ENCODE measurements at places on chromosomes 2 and 18.

DNA sequence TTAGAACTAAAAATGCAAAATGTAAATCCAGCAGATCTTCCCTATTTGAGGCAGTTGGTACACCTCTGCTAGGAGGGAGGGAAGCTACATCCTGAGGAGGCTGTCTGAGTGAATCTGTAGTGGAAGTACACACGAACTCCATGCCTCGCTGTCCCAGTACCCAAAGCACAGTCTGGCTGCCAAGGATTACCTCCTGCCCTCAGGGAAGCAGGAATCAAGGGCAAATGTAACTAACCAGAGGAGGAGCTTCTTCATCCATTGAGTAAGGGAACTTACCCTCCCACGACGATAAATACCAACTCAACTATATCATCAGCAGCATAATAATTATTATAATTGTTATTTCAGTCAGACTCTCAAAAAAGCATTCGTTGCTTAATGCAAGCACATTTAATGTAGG is 2.1 kb downstream of the DHRS9 start:
- DNase-seq: no peak

DNA sequence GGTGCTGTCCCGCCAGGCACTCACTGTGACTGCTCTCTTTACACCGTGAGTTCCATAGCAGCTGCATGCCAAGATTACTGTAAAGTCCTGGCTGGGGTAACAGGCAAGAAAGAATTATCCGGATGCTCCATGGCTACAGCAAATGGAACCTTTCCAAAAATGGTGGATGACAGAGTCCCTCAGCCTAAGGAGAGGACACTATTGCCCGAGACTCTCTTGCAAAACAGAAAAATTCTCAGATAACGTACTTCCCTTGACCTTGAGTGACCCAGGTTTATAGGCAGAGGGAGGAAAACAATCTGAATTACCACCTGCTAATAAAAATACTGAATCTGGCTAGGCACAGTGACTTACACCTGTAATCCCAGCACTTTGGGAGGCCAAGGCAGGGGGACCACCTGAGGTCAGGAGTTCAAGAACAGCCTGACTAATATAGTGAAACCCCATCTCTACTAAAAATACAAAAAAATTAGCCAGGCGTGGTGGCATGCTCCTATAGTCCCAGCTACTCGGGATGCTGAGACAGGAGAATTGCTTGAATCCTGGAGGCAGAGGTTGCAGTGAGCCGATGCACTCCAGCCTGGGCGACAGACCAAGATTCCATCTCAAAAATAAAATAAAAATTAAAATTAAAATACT is 4.5 kb downstream of the CYS1 start:
- DNase-seq: no peak

DNA sequence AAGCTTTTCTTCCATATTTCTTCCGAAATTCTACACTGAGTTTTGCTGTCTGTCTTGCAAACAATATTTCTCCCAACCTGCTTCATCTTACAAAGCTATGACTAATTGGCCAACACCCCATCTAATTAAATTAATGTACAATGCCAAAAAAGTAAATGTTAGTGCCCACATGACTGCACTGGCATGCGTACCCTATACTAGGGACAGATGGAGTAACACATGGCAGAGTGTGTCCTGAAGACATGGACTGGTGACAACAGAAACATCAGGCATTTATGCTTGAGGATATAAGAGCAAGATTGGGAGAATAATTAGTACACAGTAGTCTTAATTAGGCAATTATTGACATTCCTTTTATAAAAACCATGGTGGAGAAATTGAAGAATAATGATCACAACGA is 66.8 kb downstream of the MREG start:
- DNase-seq: no peak

GRCh38 chr2:241904011-241904718 is 34.6 kb downstream of the RTP5 start:
- DNase-seq: no peak

- DNase-seq: no peak
These were observed 119.2 kb downstream of the PRKRA start for GRCh38 chr2:178331474-178332432.

GRCh38 chr2:239770246-239770639 is 254.9 kb downstream of the NDUFA10 start:
- no peak for DNase-seq

GRCh38 chr18:11035814-11036495 is 113.4 kb downstream of the PIEZO2 start:
- DNase-seq: no peak

DNA sequence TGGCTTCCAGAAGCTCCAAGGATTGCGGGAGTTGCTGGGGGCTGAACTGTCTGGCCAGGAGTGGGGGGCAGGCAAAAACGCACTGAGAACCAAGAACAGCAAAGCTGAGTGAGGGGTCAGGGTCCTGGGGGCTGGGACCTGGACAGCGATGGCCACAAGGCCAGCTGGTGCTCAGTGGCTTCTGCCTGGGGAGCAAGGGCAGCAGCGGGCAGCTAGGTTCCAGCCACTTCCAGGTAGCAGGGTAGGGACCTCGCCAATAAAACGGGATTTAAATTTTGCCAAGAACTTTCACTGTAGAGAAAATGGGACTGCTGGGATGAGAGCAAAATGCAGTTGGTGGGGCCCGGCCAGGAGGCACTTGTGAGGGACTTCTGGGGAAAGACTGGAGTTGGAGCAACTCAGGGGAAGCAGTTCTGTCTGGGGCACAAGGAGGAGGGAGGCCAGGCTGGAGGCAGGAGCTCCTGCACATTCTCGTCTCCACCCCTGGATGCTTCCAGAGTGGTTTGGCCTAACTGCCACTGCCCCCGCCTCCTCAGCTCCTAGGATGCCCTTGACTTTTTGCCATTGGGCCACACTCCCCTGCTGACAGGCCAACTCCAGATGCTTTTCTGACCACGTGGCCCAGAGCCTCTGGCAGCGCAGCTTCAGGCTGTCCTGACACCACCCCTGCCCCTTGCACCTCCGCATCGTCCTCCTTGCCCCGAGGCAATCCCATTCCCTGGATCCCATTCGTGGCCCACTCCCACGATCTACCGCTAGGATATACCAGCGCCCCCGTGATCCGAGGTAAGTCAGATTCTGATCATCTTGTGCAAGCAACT is 5.5 kb upstream of the CCDC74A start:
- no peak for DNase-seq

GRCh38 chr2:68741238-68741637 is 6.6 kb downstream of the ARHGAP25 start:
- no peak for DNase-seq

DNA sequence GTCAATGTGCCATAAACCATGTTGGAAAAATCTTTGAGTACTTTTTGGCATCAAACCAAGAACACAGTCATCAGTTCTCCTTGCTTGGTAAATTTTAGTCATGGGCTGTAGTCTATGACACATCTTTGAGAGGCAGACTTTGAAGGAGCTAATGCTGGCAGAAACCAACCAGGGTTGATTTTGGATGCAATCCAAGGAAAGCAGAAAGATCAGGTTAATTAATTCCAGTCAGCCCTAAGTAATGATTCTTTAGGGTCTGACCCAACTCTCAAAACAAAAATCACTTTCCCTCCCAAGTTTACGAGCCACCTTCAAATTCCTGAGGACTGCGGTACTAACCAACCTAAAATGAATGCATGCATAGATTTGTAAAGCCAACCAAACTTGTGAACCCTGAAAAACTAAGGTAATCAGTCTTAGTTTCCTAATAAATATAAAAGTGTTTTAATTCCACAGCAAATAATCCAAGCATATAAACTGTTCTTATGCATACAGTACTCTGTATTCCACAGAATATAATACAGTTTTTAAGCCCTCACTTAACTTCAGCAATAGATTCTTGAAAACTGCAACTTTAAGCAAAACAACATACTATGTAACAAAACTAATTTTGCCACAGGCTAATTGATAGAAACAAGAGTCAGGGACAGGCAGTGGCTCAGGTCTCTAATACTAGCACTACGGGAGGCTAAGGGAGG is 22.0 kb downstream of the AP1S3 start:
- DNase-seq: no peak

Data from NT2/D1 (cell line).